ENCODE measurements at places on chromosomes 4 and X. TPM values are rescaled to one million over a fixed set of nuclear protein-coding genes. Genes with fewer than 3 reads are reported as not detected.

GRCh38 chr4:160386846-160387245, 1284.0 kb downstream of the RAPGEF2 start:
- DNase-seq, result no peak

SERTM2 gene
- not detected for total RNA-seq

- no peak for DNase-seq
Observed at GRCh38 chr4:60259781-60260180, 940.3 kb upstream of the ADGRL3 start.

DNA sequence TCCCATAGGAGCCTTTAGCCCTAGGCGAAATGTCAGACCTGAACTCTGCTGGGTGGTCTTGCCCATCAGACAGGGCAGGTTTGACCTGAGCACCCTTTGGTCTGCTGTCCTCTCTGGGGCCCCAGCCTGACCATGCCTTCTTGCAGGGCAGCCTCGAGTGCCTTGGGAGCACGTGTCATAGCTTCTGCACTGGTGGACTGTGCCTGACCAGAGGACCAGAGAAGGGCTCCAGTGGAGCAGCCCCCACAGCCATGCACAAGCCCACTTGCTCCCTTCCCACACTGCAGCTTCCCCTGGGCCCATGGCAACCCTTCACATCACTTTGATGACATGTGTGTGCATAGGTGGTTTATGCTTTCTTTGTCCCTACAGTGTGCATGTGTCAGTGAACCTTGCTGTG, 394.0 kb downstream of the TEX13C start:
- no peak for DNase-seq

DNA sequence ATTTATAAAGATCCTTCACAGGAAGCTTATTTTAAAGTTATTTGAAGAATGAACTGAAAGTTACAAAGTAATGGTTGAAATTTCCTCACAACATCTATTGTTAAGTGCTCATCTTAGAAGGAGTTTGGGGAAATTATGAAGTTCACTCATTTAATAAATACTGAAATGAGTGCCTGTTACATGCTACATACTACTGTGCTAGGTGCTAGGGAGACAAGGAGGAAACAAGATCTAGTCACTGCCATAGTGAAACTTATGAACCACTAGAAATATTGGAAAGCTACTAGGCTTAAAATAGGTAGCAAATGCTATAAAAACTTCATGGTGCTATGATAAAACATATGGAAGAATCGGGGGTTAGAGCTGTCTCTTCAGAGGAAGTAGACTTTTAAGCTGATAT, 97.1 kb downstream of the JADE1 start:
- no peak for DNase-seq

CLDN34 gene
- not detected for total RNA-seq

S100G gene
- total RNA-seq, result not detected

- DNase-seq, result peak; percentile 66
Observed at GRCh38 chr4:161936625-161937550, 226.9 kb downstream of the FSTL5 start.

MAGEA8 gene
- total RNA-seq, result not detected

Measured in Caki2 (cell line).